Muscle of leg (tissue), 16 donors: ENCODE measurements at places on chromosomes 16 and 17. TPM values are rescaled to one million over a fixed set of nuclear protein-coding genes. Genes with fewer than 3 reads are reported as not detected.

TMEM235 gene
- polyA plus RNA-seq, result not detected

TOP2A gene
- 77.9 TPM for polyA plus RNA-seq

ZG16 gene
- polyA plus RNA-seq, result not detected

GAA gene
- polyA plus RNA-seq, result 33.1 TPM

MYADML2 gene
- polyA plus RNA-seq, result 22.2 TPM

- peak overlapping the region; percentile 95 for H3K27ac ChIP-seq
- peak overlapping the region; percentile 88 for H3K4me3 ChIP-seq
- peaks cover 25% of the 10 kb centered on the region for H3K4me1 ChIP-seq
- peaks cover 13% of the 10 kb centered on the region for H3K36me3 ChIP-seq
Observed at GRCh38 chr16:9092282-9092977, 986 bp downstream of the HAPSTR1 start.

GRCh38 chr16:13084331-13084730 is 182.9 kb downstream of the SHISA9 start:
- no peaks in the 10 kb centered on the region for H3K4me1 ChIP-seq
- H3K27me3 ChIP-seq, result no peaks in the 10 kb centered on the region
- H3K36me3 ChIP-seq, result no peaks in the 10 kb centered on the region
- no peak overlapping the region for H3K4me3 ChIP-seq
- DNase-seq, result no peak

GRCh38 chr16:73064212-73064993 is 16.5 kb upstream of the ZFHX3 start:
- peaks cover 61% of the 10 kb centered on the region for H3K27me3 ChIP-seq
- no peak overlapping the region for H3K4me3 ChIP-seq
- peak; percentile 24 for DNase-seq
- H3K27ac ChIP-seq, result no peak overlapping the region

DNA sequence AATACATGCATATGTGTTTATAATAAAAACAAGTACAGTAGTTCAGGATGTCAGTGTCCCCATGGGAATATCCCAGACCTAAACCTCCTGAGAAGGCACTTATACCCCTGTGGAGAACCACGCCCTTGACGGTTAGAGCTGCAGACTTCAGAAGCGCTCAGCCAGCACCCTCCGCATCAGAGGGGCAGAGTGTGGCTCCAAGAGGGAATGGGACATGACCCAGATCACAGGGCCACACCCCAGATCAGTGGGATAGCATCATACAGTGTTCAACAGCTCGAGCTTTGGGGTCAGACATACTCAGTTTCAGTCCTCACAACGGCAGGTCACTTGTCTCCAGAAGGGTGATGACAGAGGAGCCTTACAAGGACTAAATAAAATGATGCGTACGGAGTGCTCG is 45.8 kb upstream of the ZNF423 start:
- peaks cover 5% of the 10 kb centered on the region for H3K4me1 ChIP-seq
- no peaks in the 10 kb centered on the region for H3K27me3 ChIP-seq
- no peaks in the 10 kb centered on the region for H3K36me3 ChIP-seq
- no peak overlapping the region for H3K27ac ChIP-seq
- H3K4me3 ChIP-seq, result no peak overlapping the region

GRCh38 chr17:9386401-9386800 is 189.2 kb downstream of the STX8 start:
- no peak for DNase-seq
- H3K36me3 ChIP-seq, result no peaks in the 10 kb centered on the region
- no peaks in the 10 kb centered on the region for H3K4me1 ChIP-seq
- no peak overlapping the region for H3K4me3 ChIP-seq

GRCh38 chr17:15970500-15970899 is 25.6 kb downstream of the ADORA2B start:
- peaks cover 7% of the 10 kb centered on the region for H3K36me3 ChIP-seq
- H3K4me3 ChIP-seq, result no peak overlapping the region
- peaks cover 10% of the 10 kb centered on the region for H3K4me1 ChIP-seq
- no peak overlapping the region for H3K27ac ChIP-seq
- no peaks in the 10 kb centered on the region for H3K27me3 ChIP-seq

DNA sequence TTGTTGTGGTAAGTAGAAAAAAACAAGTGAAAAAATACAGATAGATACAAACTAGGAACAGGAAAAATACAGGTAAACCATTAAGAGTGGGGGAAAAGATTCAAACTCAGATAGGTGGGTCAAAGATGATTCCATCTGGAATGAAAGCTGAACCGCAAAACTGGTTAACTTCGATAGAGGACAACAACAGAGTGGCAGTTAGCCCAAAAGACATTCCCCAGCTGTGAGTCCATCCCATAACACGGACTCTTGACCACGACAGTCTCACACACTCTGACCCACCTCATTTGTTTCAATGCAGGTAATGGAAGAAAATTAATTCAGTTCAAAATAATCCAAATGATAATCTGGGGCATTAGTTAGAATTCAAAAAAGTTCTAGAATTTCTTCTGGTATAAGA is 13.5 kb downstream of the ELAC2 start:
- H3K4me1 ChIP-seq, result no peaks in the 10 kb centered on the region
- H3K4me3 ChIP-seq, result no peak overlapping the region
- no peak overlapping the region for H3K27ac ChIP-seq

- no peak for DNase-seq
- H3K36me3 ChIP-seq, result no peaks in the 10 kb centered on the region
- no peak overlapping the region for H3K27ac ChIP-seq
- no peaks in the 10 kb centered on the region for H3K4me1 ChIP-seq
- no peaks in the 10 kb centered on the region for H3K27me3 ChIP-seq
Observed at GRCh38 chr16:62760398-62760797, 724.2 kb upstream of the CDH8 start.

DNA sequence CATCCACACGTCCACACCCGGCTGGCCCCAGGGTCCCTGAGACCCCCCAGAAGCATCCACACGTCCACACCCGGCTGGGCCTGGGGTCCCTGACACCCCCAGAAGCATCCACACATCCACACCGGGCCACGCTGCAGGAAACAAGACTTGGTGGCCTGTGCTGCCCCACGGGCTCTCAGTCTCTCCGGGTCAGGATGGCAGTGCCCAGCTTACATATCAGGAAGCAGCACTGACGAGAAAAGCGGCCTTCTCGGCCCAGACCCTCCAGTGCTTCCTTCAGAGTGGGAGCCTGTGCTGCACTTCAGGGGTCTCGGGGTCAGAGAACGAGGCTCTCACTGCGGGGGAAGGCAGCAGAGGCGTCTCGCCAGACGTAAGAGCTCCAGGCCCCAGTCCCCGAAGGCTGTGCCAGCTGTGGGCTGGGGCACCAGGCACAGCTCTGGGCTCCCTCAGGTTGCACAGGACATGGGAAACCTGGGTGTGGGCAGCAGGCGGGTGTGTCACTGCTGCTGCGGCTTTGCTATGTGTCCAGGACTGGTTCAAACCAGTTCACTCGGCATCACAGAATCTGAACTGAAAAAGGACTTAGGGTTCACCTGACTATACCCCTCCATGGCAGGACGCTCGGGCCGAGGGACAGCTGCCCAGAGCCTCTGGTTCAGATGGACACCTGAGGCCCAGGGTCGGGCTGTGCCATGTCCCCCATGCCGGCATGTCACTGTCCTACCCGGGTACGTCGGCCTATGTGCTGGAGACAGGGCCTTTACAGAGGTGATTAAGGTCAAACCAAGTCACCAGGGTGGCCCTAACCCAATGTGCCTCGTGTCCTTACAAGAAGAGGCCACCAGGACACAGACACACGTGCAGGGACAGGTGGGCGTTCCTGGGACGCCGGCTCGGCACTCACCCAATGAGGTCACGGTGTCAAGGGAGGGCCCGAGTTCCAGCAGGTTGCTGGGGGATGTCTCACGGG is 40.2 kb upstream of the CHMP6 start:
- no peaks in the 10 kb centered on the region for H3K4me1 ChIP-seq
- no peaks in the 10 kb centered on the region for H3K27me3 ChIP-seq
- H3K27ac ChIP-seq, result no peak overlapping the region
- no peak overlapping the region for H3K4me3 ChIP-seq
- no peak for DNase-seq
- H3K36me3 ChIP-seq, result peaks cover 41% of the 10 kb centered on the region

DNA sequence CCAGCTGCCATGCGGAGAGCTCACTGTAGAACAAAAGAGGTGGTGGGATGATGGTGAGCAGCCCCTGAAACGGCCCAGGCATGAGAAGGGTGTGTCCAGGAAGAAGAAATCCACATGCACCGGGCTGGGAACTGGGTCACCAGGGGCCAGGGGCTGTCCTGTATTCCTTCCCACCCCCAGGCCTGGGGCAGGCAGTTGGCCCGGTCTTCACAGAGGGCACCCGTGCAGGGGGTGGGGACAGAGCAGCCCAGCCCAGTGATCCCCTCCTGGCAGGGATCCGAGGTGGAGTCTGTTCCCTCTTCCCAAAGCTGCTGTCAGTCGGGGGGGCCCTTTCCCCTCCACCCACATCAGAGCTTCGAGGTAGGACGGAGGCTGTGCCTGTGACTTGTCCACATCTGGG is 9.2 kb downstream of the HS3ST6 start:
- H3K27me3 ChIP-seq, result peaks cover 57% of the 10 kb centered on the region
- H3K4me3 ChIP-seq, result no peak overlapping the region
- H3K4me1 ChIP-seq, result peaks cover 4% of the 10 kb centered on the region
- H3K27ac ChIP-seq, result no peak overlapping the region
- DNase-seq, result no peak

DNA sequence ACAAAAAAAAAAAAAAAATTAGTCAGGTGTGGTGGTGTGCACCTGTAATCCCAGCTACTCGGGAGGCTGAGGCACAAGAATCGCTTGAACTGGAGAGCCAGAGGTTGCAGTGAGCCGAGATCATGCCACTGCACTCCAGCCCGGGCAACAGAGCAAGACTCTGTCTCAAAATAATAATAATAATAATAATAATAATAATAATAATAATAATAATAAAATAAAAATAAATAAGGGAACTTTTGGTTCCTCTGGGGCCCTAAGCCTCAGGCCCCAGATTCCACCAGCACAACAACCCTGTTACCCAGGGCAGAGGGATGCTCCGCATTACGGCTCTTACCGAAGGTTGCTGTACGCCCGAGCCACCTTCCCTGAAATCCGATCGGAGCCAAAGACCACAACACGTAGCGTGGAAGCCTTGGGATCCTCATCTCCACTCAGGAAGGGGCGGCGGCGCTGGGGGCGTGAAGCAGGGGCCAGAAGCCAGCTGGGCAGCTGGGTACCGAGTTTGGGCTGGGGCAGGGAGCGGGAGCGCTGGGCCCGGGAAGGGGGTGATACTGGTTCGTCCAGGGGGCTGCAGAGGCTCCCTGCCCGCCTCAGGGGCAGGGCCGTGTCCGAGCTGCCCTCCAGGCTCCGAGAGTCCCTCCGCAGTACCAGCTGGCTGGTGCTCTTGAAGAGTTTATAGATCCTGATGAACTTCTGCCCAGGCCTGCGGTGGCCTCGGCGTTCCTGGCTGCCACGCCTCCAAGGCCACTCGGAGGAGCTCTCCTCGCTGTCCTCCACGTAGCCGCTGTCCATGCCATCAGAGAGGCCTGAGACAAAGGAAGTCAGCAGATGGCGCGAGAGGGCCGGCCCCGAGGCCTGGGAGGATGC is 20.6 kb upstream of the PIK3R6 start:
- peak; percentile 55 for DNase-seq
- no peak overlapping the region for H3K4me3 ChIP-seq
- no peak overlapping the region for H3K27ac ChIP-seq
- H3K27me3 ChIP-seq, result no peaks in the 10 kb centered on the region
- H3K36me3 ChIP-seq, result no peaks in the 10 kb centered on the region
- H3K4me1 ChIP-seq, result peaks cover 8% of the 10 kb centered on the region

DNA sequence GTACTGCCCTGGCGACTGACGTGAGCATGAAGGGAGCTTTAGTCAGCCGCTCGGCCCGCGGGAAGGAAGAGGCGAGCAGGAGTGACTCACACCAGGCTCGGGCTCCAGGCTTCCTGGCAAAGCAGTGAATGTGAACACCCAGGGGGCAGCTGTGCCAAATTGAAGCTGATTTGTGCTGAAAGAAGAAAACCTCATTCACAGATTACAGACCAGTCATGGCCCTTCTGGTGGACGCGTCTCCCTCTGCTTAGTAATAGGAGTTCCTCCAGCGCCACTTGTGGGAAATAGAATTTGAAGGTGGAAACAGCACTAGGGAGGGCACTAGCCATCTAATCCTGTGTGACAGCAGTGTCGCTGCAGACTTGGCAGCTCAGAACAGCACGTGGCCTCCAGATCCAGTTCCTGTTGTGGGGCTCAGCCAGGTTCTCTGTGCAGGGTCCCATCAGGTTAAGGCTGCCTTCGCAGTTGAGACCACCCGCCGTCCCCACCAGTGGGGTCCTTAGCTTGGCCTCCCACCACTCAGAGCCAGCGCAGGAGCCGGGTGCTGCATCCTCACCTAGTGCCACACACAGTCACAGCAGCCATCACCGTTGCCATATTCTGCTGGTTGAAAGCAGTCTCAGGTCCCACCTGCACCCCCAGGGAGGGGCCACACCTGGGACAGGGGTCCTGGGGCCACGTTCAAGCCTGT is 164.5 kb upstream of the CHMP6 start:
- H3K36me3 ChIP-seq, result peaks cover 30% of the 10 kb centered on the region
- H3K4me1 ChIP-seq, result peaks cover 18% of the 10 kb centered on the region
- H3K4me3 ChIP-seq, result no peak overlapping the region
- DNase-seq, result peak; percentile 68

DNA sequence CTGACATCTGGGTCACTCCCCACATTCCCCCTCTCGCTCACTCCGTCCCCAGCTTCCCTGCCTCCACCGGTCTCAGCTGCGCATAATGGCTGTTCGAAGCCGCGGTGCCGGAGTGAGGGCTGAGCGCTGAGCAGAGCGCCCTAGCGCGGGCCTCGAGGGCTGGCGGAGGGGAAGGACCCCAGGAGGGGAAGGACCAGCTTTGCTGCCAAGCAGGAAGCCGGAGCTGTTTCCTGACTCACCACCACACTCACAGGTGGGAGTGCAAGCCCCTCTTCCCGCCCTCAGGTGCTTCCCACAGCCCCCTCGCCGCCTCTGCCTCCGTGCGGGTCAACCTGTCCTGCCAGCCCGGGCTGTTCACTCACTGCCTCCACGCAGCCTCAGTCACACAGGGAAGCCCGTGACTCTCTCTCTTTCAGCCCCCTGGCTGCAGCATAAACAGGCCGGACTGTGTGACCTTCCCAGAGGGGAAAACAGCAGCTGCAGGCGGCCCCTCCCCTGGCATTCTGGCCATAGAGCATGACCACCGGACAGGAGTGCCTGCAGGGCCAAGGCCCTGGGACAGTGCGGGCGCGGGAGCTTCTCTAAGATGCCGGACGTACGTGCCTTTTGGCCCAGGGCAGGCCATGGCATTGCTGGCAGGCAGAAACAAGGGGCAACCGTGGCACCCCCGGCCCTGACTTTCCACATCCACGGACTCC is 23.7 kb downstream of the SLC43A2 start:
- H3K27me3 ChIP-seq, result peaks cover 2% of the 10 kb centered on the region
- H3K4me3 ChIP-seq, result no peak overlapping the region
- no peaks in the 10 kb centered on the region for H3K36me3 ChIP-seq
- DNase-seq, result peak; percentile 52

- H3K27ac ChIP-seq, result no peak overlapping the region
- H3K27me3 ChIP-seq, result no peaks in the 10 kb centered on the region
- DNase-seq, result no peak
- H3K36me3 ChIP-seq, result no peaks in the 10 kb centered on the region
- no peaks in the 10 kb centered on the region for H3K4me1 ChIP-seq
Observed at GRCh38 chr17:80569924-80570323, 25.3 kb downstream of the RPTOR start.

DNA sequence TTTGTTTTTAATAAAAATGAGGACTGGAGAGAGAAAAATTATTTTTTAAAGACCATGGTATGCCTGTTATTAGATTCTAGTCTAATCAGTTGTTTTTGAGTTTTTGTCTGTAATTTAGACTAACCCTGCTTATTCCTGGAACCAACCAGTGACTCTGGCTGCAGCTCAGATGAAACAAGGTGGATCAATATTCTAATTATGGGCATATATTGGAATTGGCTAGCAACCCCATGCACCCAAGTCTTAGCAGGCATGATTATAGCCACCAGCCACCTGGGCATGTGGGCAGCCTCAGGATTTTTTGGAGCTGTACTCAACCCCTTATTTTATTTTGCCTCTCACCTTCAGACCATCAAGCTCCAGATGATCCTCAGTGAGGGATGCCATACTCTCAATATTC is 21.6 kb upstream of the SLC6A2 start:
- no peak for DNase-seq
- no peaks in the 10 kb centered on the region for H3K36me3 ChIP-seq
- H3K4me3 ChIP-seq, result no peak overlapping the region
- no peaks in the 10 kb centered on the region for H3K4me1 ChIP-seq
- no peak overlapping the region for H3K27ac ChIP-seq
